ENCODE measurements at places on chromosomes 6 and 20.

- peak; percentile 14 for DNase-seq
These were observed 32.3 kb downstream of the NCR2 start for GRCh38 chr6:41367700-41368099.

DNA sequence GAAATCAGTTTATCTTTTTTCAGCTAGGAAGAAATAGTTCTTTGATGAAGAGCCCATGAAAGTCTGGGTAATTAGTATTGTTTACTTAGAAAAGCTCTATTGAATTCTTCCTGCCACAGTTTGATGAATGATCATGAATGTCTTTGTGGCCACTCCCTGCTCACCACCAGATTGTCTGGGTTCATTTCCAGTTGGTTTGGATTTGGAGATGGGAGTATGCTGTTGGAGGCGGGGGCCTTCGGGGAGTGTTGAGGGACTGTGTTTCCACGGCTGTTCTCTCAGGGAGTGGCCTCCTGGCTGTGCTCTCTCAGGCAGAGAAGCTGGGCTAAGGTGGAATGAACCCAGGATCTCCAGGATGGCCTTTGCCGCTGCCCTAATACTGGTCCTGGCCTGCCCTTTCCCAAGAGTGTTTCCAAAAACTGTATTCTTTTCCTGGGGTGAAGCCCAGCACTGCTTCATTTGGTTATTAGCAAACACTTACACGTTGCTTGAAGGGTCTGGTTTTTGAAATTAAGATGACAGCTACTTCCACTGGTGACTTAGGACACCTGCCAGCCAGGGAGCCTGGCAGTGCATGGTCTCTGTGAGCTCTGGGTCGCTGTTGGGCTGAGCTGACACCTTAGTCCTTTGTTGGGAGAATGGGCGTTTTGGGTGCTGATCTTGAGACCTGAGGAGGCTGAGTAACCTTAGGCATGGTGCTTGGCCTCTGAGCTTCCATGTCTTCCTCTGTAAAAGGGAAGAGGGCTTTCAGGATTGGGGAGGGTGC, 23.2 kb downstream of the PRPF6 start:
- DNase-seq: no peak

DNA sequence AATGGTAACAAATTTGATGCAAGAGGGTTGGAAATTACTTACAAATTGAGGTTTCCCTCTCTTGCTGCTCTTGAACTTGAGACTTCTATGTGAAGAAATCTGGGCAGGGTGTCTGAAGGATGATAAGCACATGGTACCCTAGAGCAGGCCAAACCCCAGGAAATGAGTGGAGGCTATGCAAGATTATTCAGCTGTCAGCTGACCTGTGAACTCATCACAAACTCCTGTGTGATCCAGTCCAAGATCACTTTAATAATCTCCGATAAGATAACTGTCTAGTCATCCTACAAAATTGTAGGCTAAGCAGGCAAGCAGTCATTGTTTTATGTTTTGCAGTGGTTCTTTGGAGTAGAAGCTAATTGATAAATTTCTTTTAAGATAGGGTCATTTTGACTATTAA, 213.1 kb downstream of the BTBD3 start:
- no peak for DNase-seq

- DNase-seq: no peak
These were observed 135.9 kb downstream of the TMEM242 start for GRCh38 chr6:157187182-157188083.

GRCh38 chr6:125124049-125124669, 29.4 kb upstream of the TPD52L1 start:
- DNase-seq: no peak

DNA sequence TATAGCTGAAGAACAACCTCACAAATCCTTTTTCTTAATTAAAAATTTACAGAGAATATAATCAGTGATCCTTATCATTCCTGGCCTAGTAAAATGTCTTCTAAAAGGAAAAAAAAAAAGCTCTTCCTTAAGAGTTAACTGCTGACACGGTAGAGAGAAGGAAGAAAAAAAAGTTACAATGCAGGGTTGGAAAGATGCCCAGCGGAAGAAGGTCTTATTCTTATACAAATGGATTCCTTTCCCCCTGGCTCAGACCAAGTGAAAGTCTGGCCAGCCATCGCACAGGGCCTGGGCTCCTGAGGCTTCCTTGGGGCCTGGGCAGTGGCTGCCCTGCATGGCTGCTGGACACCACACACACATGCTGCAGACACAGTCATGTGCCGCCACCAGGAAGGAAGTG, 688.6 kb downstream of the TENT5A start:
- no peak for DNase-seq

DNA sequence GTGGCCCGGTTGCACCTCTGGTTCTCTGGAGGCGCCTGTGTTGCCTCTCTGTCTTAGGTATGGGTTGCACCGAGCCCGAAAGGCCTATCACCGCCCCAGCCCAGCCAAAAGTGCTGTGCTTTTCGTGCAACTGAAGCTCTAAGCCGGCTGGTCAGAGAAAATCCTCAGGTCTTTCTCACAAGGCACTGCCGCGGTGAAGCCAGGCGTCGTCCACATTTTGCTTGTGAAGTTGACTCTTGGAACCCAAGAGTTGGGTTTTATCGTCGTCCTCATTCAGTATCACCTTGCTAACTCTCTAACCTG, 726 bp upstream of the EMILIN3 start:
- DNase-seq: no peak

Data from activated T-cell treated with anti-CD3 and anti-CD28 coated beads, Interleukin-2, amount 50 U/mL, for 72 hours (primary cell).